ENCODE measurements at places on chromosomes 1 and 21.

DNA sequence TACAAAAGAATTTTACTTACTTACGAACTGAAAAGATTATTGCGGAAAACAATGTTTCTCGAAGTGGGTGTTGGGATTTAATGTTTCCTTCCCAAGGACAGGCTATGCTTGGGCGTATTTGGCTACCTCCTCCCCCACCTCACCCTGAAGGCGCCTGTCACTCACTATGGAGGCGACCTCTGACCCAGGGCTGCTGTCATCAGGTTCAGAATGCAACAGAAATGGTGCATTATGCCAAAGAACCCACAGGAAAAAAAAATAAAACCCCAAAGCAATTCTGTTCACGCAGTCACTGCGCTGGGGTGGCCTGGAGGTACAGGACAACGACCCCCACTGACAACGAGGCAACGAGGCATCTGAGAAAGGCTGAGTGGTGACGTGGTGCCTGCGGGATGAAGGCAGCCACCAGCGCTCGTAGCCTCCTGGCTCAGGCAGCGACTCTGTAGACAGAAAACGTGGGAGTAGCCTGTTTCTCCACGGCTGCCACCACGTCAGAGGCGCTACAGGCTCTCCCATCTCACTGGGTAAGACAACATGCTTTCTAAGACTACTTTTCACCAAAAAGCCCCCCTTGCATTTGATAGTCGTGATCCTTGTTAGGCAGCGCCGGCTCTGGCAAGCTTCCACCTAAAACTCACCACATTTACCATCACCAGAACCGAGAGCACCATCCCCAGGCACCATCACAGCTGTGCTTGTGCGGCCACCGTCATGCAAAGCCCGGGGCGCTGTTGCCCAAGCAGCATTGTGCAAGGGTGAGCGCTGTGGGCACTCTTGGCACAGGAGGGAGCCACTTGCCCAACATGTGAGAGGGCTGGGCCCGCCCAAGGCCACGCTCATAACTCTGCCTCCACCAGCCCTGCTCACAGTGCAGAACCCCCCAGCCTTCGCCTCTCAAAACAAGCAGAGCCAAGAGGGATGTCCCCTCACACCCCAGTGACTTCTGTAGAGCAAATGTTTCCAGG lies 14.3 kb downstream of the NADK start:
- DNase-seq = peak; percentile 70

DNA sequence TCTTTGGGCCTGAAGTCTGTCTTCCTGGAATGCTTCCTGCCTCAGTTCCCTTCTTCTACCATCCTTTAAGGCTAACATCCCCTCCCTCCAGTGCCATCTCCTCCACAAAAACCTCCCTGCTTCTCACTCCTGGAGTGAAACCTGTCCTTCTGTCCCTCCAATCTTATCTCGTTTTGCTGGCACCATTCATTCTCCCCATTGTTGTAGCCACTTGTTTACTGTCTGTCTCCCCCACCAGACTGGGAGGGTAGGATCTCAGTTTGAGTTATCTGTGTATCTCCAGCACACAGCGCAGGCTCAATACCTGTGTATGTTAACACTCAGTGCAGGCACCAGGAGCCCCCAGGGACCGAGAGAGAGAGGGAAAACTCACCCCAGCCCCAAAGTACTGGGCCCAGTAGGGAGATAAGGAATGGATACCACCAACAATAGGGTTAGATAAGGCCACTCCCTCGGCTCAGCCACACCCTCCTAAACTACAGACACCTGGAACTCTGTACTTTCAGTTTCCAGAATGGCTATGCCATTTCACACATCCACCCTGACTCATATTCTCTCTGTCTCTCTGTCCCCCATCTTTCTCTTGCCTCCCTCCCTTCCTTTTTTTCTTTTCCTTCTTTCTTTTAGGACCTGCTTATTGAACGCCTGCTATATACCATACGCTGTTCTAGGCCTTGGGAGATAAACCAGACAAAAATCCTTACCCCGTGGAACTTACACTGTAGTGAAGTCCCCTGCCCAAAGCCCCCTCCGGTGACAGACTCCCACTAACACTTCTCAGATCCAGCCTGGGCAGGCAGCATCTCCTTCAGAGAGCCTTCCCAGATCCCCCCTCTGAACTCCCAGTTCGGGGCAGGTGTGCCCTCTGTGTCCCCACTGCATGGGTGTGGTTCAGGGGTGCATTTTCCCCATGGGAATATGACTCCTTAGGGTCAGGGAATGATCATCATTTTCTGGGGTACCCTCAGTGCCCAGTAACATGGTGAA lies 3.3 kb upstream of the SSBP3 start:
- no peak for DNase-seq

GRCh38 chr1:23278717-23279116 lies 61.4 kb upstream of the HTR1D start:
- no peak for DNase-seq

GRCh38 chr1:200274116-200274515 lies 135.7 kb downstream of the ZNF281 start:
- DNase-seq = no peak

DNA sequence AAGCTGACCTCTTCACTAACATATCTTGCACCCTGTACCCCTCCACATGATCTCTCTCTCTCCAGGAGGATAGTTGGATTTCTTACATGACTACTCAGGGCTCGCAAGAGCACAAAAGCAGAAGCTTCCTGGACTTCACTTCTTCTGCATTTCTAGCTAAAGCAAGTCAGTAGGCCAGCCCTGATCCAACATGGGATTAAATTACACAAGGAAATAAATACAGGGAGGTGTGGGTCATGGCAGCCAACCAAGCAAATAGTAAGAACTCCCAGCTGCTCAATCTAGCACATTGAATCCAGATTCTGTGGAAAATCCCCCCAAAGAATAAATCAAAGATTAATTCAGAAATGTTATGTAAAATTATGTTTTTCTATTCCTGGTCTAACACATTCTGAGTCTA lies 33.3 kb downstream of the KLHDC7A start:
- no peak for DNase-seq

DNA sequence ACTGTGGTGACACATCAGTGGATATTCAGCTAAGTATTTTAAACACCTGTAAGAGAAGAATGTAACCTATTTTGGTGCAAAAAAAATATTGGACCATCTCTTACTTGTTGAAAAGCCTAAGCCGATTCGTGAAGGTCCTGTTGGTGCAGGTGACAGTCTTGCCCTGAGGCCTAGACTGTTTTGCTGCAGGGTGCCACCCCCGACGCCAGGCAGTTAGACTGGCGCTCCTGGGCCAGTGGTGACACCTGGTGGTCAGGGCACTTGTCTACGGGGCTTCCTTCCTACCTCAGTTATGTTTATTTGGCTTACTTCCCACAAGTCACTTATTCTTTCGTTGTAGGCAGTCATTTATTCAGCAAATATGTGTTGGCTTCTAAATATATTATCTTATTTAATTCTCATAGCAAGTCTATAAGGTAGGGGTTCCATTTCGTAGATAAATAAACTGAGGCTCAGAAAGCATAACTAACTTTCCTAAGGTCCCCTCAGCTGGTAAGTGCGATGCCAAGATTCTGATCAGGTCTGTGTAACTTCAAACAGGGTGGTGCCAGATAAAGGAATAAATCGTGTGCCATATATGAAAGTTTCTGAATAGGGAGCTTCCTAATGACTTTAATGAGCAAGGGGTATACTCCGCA lies 1.9 kb downstream of the EEIG2 start:
- DNase-seq = peak; percentile 30

DNA sequence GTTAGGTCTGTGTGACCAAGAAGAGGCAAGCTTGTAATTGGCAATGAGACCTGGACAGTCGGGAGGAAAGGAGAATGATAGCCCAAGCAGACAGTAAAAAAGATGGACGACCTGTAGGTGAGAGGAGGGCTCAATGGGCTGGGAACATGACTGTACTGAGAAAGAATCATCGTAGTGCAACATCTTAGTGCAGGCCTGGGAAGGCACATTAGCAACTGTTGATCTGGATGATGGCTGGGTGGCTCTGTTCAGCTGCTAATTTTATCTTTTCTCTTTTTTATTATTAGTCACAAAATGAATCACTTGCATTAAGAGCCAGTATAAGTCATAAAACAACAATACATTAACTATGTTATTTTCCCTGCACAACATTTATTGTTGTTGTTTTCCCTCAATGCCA lies 32.9 kb downstream of the IFI44 start:
- no peak for DNase-seq

DNA sequence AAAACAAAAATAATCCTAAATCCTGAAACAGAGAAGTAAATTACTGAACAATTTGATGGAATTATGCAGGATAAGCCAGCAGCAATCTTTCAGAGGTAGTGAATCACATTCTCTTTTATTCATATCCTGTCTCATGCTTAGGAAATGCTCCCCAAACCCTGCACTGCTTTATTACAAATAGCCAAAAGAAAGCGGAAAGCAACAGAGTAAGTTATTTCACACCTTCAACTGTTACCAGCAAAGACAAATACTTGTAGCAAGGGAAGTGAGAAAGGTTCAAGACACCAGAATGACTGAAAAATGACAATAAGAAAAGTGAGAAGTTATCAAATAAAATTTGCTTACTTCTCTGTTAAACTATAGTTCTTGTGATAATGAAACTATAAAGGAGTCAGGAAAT lies 6.2 kb downstream of the ZRANB2 start:
- no peak for DNase-seq

GRCh38 chr21:16633831-16634459 lies 878.9 kb upstream of the CXADR start:
- peak; percentile 42 for DNase-seq

GRCh38 chr1:219276049-219276738 lies 102.5 kb downstream of the LYPLAL1 start:
- no peak for DNase-seq

DNA sequence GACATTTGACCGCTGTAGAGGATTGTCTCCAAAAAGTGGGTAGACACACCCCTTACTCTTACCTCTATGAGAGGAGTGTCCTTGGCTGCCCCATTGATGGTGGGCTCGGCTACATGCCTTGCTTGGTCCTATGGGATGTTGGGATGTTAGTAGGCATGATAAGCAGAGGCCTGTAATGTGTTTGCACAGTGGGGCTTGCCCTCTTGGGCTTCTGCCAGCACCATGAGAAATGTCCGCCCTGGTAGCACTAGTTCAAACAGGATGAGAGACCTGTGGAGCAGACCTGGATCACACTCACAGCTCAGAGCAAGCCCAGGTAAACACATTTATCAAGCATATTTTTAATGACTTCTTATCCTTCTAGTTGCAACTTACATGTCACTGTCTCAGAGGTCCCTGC lies 54.2 kb downstream of the SH3GLB1 start:
- no peak for DNase-seq
